ENCODE measurements at places on chromosomes 2 and 18.

DNA sequence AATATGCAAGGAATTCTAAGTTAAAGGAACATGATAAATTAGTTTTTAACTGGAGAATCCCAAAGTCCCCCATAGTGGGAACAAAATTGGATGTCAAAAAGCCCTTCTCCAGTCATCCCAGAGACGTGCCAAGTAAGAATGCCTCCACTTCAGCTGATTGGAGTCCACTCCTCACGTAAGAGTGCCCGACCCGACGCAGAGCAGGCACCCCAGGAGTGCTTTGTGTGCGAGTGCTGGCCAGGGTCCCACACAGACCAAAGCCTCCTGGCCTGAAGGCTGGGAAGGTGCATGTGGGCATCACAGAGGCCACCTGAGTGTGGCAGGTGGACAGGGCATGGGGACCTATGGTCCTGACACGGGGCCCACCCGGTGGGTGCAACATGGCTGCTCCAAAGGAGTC is 183.5 kb downstream of the GLI2 start:
- no peak for DNase-seq

GRCh38 chr2:149410701-149411484 is 80.5 kb downstream of the LYPD6 start:
- no peak for DNase-seq

DNA sequence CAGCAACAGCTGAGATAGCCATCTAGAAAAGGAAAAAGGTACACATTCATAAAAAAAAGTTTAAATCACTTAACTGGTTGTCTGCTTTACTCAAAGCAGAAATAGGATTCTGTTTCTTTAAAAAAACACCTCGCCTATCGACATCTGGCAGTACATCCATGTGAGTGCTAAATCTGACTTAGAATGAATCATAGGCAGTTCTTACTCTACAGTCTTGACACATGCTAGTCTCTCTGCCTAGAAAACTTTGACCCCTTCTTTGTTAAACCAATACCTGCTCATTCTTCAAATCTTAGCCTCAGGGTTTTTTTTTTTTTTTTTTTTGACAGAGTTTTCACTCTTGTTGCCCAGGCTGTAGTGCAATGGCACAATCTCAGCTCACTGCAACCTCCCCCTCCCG is 37.1 kb upstream of the GPR75 start:
- DNase-seq: no peak

GRCh38 chr2:237715459-237715947 is 83.1 kb upstream of the RBM44 start:
- DNase-seq: no peak

DNA sequence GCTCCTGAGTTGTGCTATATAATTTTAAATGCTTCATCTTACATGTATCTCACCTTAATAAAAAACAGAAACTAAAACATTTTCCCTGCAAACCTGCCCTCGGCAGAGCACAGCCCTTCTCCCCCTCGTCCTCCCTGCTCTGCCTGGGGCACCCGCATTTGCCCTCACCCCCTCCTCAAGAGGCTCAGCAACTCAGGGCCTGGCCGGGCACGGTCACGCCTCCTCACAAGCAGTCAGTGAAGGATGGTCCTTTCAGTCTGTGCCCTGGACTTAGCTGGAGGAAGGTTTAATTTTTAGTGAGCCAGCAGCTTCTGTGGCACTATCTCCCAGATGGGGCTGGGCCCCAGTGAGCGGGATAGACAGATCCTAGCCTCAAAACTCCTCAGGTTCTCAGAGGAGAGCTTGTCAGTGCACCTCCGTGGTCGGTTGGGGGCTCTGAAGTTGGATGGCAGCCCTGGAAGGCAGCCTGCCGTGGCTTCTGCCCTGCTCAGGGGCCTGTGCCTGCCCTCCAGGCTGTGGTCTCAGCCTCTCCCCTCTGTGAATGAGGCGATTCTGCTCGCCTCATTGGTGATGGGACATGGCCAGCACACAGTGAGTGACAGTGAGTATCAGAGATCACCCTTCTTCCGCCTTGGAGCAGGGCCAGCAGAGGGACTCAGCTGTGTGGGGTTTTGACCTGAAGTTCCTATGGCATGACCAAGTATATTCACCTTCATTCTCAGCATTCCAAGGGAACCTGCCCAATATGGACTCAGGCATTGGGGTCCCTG is 56.3 kb upstream of the AFF3 start:
- DNase-seq: no peak

DNA sequence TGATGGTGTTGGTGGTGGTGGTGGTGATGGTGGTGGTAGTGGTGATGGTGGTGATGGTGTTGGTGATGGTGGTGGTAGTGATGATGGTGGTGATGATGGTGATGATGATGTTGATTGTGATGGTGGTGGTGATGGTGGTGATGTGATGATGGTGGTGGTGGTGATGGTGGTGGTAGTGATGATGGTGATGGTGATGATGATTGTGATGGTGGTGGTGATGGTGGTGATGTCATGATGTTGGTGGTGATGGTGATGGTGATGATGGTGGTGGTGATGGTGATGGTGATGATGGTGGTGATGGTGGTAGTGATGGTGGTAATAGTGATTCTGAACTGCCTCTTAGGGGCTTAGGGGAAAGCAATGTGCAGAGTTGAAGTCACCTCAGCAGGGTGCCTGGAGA is 760.7 kb downstream of the GALR1 start:
- DNase-seq: no peak

- DNase-seq: no peak
Observed at GRCh38 chr2:98604547-98604946, 3.8 kb downstream of the COA5 start.

DNA sequence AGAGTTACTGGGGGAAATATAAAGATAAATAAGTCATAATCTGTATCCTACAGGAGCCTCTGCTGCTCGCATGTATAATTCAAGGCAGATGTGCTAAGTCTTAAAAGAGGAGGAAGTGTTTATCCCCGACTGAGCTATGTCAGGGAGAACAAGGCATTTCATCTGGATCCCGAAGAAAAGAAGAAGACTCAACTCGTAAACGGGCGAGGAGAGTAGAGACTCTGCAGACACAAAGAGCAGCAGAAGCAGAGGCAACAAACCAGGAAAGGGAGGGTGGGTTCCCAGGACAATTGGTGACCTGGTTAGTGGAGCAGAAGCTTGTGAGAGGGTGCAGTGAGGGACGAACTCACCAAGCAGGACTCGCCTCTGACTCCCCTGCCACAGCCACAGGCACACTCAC is 368.6 kb downstream of the EIPR1 start:
- DNase-seq: no peak

DNA sequence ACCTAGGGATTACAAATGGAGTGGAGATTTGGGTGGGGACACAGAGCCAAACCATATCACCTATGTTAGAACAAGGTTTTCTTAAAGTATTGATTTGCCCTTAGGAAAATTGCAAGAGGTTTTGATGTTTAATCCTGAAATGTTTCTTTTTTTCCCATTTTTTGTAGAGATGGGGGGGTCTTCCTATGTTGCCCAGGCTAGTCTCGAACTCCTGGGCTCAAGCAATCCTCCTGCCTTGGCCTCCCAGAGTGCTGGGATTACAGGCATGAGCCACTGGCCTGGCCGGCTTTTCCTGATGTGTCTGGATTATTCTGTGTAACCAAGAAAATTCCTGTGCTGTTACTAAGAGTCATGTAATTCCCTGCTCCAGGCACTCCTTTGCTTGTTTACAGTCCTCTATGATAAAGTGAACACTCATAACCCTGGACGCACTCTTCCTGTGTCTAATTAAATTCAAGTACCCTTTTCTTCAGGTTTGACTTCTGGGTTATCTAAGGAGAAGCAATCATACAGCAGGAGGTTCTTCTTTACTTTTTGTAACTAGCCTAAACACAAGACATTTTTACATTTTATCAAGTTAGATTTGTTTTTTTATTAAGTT is 15.0 kb upstream of the CTDP1 start:
- no peak for DNase-seq

GRCh38 chr18:40534723-40535122 is 1420.3 kb upstream of the PIK3C3 start:
- no peak for DNase-seq

GRCh38 chr2:22382479-22383169 is 1002.4 kb upstream of the KLHL29 start:
- DNase-seq: no peak

GRCh38 chr2:134253804-134254203 is at the start of gene MGAT5:
MGAT5 (plus strand) TSS chr2:134254072; CDS start chr2:134254404, 332 bp downstream.
- DNase-seq: no peak

GRCh38 chr2:16650287-16651249 is 15.1 kb downstream of the CYRIA start:
- no peak for DNase-seq

DNA sequence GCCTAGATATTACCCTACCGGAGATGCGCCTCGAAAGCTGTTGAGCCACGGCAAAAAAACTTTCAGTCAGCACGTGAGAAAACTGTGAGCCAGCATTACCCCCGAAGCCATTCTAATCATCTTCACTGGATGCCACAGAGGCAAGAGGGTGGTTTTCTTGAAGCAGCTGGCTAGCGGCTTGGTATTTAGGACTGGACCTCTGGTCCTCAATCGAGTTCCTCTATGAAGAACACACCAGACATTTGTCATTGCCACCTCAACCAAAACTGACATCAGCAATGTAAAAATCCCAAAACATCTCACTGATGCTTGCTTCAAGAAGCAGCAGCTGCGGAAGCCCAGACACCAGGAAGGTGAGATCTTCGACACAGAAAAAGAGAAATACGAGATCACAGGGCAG is 52.8 kb upstream of the SLC66A3 start:
- no peak for DNase-seq

DNA sequence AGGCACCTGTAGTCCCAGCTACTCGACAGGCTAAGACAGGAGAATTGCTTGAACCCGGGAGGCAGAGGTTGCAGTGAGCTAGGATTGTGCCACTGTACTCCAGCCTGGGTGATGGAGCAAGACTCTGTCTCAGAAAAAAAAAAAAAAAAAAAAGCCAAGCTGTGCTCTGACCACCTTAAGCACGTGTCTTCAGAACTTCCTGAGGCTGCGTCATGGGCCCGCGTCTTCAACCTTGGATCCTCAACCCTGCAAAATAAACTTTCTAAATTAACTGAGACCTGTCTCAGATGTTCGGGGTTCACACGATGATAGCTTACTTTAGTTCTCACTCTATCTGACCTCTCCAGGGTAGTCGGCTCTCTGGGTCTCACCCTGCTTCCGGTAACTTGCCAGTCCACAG is 65.8 kb upstream of the CABLES1 start:
- no peak for DNase-seq

DNA sequence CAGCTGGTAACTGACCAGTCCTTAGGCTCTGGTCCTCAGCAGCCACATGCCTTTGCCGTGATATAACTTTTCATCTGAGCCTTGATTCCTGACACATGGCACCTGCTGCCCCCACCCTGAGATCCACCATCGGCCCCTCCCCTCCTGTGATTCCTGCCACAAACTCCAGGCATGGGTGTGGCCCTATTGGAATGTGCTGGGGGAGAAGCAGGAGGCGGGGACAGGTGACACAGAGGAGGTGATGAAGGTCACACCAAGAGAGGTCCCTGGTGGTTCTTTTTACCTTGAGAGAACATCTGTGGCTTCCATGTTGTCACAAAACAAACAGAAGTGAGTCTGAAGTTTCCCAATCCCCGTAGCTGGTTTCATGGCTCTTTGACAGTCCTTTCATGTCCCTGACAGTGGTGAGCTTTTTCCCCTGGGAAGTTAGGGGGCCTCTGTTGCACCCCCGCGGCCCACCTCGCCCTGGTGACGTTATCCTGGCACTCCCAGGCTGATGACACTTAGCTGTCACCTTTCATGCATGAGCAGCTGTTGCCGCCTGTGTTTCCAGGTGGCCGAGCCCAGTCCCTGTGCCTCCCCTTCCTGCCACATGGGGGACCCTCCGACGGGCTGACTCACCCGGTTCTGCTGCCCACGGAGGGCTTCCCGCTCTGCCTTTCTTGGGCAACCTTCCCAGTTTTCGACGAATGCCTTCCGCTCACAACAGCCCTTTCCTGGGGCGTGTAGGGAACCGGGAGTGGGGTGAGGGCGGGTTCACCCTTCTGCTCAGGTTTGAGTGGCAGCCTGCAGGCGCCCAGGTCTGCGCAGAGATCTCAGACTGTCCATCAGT is 66.3 kb upstream of the GLI2 start:
- no peak for DNase-seq

- DNase-seq: no peak
Observed at GRCh38 chr2:28521663-28522062, 25.8 kb downstream of the PLB1 start.

DNA sequence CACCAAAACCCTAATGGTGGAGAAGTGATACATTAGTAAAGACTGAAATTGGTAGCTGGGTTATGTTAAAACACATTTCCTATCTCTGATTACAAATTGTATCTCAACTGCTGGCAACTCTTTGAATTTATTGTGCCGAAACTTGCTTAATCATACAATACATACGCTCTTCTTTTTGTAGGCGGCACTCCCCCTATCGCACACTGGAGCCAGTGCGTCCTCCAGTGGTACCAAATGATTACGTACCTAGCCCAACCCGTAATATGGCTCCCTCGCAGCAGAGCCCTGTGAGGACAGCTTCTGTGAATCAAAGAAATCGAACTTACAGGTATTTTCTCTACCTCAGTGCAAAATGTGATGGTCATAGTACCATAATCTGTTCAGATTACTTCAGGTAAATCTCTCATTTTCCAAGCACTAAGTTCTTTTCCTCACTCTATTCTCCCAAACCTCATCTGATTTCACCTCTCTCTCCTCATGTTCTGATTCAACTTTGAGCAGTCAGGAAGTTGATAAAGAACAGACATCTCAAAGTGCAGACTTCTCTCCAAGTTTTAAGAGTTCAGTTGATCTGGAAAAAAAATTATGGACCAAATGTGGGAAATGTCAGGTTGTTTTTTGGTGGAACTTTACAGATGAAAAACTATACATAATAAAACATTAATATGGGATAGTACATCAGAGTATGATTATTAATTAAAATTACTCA is 66.5 kb downstream of the ABI2 start:
- DNase-seq: no peak

- DNase-seq: no peak
Observed at GRCh38 chr18:57819671-57820460, 16.8 kb upstream of the ATP8B1 start.

- no peak for DNase-seq
Observed at GRCh38 chr2:159076241-159076640, 107.8 kb downstream of the TANC1 start.

DNA sequence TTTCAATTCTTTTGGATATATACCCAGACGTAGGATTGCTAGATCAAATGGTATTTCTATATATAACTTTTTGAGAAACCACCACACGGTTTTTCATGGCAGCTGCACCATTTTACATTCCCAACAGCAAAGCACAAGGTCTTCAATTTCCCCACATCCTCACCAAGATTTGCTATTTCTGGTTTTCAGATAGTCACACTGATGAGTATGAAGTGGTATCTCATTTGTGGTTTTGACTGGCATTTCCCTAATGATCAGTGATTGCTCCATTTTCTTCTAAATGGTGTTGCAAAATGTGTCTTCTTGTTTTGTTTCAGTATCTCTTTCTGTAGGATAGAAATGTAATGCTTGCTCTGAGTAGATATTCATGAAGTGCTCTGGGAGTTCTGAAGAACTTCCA is 52.0 kb downstream of the ANKRD44 start:
- no peak for DNase-seq

DNA sequence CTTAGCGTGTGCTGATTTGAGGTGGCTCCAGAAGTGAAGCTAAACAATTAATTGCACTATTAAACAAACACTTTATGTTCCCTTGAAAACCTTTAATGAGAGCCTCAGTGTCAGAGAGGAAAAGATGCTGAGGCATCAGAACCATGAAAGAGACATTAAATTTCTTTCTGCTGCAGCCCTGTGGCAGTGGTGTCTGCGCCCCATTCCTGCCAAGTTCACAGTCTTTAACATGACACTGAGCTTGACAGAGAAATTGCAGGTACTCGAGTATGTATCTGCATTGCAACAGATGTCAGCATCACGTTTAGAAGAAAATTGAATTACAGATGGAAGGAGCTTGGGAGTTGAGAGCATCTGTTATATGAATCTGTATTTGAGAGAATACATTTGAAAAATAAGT is 111.3 kb upstream of the CREB1 start:
- no peak for DNase-seq

Measured in GM18507 (cell line).